HEK293T (cell line): ENCODE measurements at places on chromosomes 1 and 21.

DNA sequence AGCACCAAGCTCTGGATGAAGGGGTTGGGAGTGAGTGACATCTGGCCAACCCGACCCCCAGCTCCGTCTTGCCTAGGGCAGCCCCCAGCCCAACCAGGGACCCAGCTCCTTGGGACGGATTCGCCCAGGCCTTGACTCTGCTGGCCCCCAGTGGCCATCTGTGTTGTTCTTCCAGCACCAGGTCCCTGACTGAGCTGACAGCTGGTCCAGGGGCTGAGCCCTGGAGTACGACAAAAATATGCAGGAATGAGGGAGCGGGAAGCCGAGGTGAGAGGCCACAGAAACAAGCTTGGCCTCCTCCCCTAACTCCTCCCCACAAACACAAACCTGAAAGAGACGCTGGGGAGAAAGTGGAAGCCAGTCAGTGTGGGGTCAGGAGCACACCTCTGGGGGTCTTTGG is 55.0 kb upstream of the PAX7 start:
- peak; percentile 69 for DNase-seq

DNA sequence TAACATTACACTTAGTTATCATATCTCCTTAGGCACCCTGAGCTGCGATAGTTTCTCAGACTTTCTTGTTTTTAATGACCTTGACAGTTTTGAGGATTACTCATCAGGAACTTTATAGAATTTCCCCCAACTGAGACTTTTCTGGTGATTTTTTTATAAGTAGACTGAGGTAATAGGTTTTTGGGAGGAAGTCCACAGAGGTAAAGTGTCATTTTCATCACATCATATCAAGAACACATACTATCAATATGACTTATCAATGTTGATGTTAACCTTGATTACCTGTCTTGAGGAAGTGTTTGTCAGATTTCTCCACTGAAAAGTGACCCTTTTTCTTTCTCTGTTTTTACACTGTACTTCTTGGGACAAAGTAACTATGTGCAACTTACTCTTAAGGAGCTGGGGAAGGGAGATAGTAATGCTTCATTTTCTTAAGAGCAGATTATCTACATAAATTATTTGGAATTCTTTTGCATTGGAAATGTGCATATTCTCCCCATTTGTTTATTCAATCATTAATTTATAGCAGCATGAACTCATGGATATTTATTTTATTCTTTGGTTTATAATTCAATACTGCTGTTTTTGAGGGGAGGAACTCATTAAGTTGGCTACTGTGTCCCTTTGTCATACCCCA is 72.8 kb upstream of the HSD17B7 start:
- no peak for DNase-seq

GRCh38 chr1:222443566-222443965 is 104.3 kb downstream of the HHIPL2 start:
- DNase-seq: no peak

DNA sequence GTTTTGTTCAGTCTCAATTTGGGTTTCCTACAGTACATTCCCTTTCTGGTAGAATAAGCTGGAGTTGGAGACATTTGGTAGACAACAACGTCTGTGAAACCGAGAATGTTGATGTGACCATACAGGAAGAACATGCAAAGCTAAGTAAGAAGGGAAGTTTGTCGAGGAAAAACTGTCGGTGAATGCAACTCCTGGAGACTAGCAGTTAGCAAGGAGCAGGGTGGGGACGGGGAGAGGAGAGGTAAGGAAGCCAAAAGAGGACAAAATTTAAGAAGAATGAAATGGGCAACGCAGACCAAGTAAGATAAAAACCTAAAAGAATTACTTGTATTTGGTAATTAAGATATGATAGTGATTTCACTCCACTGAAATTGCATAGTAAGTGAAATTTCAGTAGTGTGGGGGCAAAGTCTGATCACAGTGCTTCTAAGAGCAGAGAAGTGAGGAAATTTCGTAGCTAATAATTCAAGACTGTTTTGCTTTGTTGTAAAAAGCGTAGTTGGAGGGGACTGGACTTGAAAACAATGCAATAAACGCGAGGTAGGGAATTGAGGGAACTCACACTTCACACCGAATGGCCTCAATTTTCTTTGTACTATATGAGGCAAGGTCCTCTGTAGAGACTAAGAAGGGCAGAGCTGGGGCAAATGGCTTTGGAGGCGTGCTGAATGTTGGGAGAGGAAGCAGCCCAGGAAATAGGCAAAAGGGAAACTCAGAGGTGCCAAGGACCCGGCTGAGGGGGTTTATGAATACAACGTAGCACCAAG is 787 bp upstream of the GIPC2 start:
- DNase-seq: no peak

DNA sequence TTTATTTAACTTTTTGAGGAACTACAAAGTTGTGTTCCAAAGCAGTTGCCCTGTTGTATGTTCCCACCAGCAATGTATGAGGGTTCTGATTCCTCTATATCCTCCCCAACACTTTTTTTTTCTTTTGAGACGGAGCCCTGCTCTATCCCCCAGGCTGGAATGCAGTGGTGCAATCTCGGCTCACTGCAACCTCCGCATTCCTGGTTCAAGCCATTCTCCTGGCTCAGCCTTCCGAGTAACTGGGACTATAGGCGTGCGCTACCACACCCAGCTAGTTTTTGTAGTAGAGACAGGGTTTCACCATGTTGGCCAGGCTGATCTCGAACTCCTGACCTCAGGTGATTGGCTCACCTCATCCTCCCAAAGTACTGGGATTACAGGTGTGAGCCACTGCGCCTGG is 60.4 kb upstream of the ENAH start:
- DNase-seq: no peak

DNA sequence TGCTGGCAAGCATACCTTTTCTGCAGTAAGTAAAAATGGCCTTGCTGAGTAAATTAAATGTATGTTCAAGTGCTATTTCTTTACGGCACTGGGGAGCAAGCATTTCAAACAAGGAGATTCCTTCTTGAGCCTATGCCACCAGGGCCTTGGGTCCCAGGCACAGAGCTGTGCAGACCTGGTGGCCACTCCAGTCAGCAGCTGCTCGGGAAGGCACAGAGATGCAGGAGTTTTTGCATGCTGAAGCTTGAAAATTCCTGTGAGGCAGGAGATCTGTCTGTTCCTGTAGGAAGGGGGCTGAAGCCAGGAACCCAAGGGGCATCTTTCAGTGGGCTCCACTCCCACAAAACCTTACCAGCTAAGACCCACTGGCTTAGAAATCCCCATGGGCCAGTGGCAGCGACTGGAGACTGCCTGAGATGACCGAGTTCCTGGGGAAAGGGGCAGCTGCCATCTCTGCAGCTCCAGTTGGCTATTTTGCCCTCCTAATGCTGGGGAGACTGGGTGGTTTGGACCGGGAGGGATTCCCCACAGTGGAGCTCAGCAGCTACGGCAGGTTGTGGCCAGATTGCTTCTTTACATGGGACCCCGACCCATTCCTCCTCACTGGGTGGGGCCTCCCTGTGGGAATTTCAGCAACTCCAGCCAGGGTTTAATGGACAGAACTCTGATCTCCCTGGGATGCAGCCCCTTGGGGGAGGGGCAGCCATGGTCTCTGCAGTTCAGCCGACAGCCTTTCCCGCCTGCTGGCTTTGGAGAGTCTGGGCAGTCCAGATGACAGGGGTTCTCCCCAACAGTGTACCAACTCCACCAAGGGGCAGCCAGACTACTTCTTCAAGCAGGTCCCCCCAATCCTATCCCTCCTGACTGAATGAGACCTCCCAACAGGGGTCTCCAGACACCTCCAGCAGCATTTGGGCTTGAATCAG is 8.4 kb upstream of the PGBD2 start:
- no peak for DNase-seq

GRCh38 chr1:207174913-207175312 is 70.9 kb downstream of the C4BPA start:
- DNase-seq: no peak

DNA sequence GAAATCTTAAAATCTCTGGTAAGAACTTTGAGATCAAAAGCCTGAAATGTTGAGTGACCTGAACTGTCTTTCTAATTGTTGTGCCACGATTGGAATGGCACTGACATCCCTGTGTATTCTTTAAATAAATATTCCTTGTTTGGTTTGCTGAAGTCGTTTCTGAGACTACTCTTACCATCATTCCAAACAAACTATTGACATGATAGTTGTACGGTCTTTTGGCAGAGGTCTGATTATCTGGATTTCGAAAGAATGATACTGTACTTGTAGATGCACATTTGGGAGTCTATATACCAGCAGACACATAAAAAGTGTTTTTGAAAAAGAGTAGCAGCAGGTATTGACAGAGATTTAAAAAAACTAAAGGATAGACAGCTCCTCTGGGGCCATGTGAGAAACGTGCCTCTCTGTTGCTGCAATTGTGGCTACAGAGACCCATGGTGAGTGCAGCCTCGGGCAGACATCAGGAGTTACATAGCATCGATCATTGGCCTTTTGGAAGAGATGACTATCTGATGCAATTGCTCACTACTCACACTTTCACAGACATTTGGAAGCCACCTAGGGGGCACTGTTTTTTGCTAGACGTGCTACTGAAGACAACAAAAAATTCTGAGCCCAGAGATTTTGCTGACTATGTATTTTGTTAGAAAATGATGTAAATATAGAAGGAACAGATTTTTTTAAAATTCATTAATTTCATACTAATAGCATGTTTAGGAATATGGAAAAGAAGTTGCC is 464.5 kb downstream of the KCNT2 start:
- DNase-seq: peak; percentile 13

DNA sequence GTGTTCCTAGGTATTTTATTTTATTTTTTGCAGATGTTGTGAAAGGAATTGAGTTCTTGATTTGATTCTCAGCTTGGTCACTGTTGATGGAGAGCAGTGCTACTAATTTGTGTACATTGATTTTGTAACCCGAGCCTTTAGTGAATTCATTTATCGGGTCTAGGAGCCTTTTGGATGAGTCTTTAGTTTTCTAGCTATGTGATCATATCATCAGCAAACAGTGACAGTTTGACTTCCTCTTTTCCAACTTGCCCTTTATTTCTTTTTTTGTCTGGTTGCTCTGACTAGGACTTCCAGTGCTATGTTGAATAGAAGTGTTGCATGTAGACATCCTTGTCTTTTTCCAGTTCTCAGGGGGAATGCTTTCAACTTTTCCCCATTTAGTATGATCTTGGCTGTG is 138.9 kb downstream of the LHX8 start:
- DNase-seq: no peak

DNA sequence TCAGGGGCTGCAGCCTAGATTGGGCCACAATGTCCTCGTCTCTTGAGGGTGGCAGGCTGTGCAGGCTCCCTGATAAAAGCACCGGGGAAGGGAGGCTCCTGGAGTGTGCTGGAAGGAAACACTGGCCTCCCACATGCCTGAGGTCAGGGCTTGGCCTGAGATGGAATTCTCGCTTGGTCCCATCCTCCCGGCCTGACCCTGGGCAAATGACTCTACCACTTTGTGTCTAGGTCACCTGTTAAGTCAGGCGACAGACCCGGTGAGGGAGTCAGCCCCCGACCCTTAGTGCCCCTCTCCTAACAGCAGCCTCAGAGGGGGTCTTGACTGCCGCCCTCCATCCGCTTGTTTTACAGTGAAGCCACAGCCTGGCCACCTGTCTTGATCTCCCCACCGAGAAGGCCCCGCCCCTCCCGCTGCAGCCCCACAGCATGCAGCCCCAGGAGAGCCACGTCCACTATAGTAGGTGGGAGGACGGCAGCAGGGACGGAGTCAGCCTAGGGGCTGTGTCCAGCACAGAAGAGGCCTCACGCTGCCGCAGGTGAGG is 2.5 kb downstream of the SMIM1 start:
- DNase-seq: no peak

DNA sequence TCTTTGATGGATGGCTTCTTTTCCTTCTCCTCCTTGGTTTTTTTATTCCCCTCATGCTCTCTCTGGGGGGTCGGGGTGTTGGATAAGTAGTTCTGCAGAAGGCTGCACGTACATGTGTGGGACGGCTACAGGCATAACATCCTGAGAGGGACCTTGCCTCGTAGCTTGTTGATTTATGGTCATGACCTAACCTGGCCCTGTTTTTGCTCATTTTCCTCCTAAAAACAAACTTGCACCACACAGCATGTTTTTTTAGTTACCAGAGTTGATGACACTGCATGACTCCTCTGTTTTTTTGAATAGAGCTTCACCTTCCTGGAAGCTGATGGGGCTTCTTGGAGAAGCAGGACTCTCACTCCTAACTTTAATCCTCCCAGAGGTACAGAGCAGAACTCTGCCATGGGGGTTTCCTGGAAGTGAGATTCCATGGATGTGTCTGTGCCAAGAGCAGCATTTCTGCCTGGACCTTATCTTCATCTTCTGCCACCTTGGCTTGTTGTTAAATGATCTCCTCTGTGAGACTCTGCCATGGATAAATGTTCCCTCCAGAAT is 114.7 kb downstream of the PAPPA2 start:
- no peak for DNase-seq

DNA sequence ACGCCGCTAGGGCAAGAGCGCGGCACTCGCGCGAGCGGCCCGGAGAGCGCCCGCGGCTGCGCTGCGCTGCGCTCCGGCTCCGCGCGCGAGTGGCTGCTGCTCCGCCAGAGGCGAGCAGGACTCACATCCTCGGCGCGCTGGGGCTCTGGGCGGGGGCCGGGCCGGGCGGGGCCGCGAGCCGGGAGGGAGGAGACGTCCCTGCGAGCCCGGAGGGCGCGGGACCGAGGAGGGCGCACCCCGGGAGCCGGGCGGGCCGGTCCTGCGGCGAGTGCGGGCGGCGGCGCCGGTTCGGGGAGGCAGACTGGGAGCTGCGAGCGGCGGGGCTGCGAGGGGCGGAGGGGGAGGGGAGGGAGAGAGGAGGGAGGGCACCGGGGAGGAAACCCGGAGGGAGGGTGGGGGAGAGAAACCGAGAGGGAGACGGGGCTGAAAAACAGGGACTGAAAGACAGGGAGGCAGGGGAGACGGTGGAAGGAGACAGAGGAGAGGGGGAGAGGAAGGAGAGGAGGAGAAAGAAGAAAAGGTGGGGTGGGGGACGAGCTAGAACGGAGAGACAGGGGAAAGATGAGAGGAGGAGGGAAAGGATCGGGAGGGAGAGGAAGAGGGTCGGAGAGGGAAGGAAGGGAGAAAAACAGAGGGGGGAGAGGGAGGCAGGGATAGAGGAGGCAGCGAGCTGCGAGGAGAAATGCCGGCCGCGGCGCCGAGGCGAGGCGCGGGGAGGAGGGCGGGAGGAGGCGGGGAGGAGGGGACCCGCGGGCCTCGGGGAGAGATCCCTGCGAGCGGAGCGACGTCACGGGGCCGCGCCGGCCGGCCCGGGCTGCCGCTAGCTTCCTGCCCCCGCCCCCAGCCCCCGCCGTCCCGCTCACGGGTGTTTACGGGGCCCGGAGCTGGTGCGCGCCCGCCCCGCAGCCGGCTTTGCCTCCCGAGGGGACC is at the start of gene CAMK2N1:
TSS of gene CAMK2N1 (minus strand) at position 684 of the 930 bp plus-strand sequence. CDS start 831 bp downstream, outside the sequence.
- peak; percentile 76 for DNase-seq

- no peak for DNase-seq
Measured at GRCh38 chr1:160293020-160293968, 8.4 kb upstream of the PEX19 start.

GRCh38 chr1:100434831-100435230 is 82.5 kb downstream of the CDC14A start:
- DNase-seq: no peak

GRCh38 chr1:150126811-150127210 is 22.9 kb upstream of the PLEKHO1 start:
- DNase-seq: no peak
